ENCODE measurements at places on chromosomes 6 and 20.

DNA sequence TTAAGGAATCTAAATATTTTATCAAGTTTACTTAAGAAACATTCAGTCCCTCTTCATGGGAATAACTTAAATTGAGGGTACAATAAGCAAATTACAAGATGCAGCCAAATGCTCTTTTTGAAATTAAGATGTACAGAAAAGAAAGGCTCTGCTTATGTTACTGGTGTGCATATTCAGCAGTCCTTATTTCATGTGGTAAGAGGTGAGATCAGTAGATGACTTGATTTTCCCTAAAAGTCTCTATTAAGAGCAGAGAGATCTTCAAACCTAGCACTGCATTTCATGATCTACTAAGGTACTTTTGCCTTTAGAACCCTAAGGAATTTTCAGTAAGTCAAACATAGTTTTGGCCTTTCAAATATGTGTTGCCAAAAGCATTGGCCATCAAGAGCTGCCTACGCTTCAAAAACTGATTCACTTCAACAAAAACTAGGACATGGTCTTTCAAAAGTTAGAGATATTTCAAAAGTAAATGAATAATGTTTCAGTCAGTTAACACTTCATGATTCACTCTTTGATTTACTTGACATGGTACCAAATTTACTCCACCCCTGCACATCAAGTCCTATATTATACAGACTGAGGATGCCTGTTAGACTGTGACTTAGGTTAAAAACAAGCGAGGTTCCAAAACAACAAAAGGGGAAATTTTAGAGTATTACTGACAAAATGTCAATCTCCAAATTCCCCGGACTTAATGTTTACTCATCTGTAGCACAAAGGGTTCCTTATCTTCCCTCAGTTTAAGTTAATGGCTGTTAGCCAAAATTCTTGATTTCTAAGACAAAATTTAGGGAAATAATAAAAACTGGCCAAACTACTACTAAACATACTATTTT, 19.2 kb downstream of the C6orf62 start:
- no peak for DNase-seq

DNA sequence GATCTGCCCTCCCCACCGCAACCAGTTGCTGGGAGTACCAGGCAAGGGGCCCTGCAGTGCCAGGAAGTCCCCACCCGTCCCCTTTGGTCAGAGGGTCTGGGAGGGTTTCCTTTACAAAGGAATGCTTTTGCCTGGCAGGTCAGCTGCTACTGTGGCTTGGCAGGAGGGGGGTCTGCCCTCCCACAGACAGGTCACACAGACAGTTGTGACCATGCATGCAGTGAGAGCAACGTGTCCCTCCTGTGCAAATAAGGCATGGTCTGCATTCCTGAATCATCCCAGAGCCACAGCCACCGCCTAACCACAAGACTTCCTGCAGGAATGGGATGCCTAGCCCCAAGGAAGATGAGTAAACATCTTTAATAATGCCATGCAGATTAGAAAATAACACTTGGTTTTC, 439 bp upstream of the F13A1 start:
- DNase-seq: no peak

DNA sequence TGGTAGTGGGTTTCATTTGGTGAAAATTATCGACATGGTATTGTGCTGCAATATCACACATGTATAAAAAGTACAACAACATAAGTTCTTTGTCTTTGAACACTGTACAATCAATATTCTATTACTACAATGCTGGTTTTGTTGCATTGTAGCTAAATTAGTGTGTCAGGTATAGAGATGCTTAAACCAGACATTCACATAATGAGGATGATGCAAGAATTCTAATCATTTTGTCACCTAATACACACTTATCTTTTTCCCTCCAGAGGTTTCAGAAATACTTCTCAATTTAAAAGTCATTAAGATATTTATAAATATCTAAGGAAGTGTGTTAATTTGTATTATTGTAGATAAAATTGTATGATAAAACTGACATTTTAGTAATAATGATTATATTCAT, 174.8 kb upstream of the MAN1A1 start:
- no peak for DNase-seq

DNA sequence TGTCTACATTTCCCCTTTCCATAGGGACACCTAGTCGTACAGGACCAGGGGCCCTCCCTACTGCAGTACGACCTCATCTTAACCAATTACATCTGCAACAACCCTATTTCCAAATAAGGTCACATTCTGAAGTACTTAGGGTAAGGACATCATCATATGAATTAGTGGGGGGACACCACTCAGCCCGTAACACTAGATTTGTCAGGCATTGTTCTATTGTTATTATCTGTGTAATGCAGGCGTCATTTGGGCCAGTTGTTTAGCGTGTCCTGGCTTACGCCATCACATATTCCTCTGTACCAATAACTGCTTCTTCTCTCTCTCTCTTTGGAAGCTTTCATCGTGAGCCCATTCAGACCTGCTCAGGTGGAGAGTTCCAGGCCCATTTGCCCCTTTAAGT, 89.3 kb downstream of the CAP2 start:
- DNase-seq: no peak

DNA sequence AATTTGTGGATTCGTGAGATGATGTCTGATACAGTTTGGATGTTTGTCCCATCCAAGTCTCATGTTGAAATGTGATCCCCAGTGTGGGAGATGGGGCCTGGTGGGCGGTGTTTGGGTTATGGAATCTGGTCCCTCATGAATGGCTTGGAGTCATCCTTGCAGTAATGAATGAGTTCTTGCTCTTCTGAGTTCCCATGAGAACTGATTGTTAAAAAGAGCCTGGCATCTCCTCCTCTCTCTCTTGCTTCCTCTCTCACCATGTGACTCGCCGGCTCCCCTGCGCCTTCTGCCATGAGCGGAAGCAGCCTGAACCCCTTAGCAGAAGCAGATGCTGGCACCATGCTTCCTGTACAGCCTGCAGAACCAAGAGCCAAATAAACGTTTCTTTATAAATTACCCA, 30.5 kb upstream of the RPP40 start:
- DNase-seq: no peak

DNA sequence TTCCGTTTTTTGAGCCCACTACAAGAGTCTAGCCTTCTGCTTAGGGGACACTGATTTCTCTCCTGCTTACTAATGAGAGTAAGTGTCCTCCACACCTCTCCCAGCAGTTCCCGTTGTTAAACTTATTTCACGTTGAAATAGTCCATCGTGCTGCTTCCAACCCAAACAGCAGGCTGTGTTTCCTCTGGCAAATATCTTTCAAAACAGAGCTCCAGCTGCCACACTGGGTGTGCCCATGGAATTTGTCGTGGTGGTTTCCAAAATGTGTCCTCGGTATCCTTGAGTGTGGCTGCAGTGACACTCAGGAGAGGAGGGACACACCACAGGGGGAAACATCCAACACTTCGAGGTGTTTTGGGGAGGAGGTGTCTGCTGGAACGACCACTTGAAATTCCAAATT, 176.5 kb upstream of the RALGAPA2 start:
- no peak for DNase-seq

DNA sequence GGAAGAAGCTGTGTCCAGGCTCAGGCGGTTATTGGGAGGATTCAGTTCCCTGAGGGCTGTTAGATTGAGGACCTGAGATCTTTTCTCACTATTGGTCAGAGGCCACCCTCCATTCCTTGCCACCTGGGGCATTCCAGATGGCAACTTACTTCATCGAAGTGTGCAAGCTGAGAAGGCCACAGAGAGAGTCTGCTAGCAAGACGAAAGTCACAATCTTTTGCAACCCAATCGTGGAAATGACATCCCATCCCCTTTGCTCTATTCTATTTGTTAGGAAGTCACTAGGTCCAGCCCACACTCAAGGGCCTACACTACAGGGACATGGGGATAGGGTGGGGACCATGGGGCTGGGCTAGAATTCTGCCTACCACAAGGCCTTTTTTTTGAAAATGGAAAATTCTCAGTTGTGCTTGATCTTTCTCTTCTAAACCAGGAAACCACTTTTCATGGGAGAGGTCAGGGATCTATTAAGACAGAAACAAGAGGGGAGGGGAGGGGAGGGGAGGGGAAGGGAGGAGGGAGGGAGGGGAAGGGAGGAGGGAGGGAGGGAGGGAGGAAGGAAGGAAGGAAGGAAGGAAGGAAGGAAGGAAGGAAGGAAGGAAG, 217.2 kb downstream of the BCAS1 start:
- no peak for DNase-seq

GRCh38 chr6:75234126-75234865, 9.3 kb downstream of the COX7A2 start:
- no peak for DNase-seq

- no peak for DNase-seq
These were observed 90.9 kb downstream of the BMP7 start for GRCh38 chr20:57175397-57176010.

- DNase-seq: no peak
These were observed 148.7 kb upstream of the JARID2 start for GRCh38 chr6:15096894-15097837.

DNA sequence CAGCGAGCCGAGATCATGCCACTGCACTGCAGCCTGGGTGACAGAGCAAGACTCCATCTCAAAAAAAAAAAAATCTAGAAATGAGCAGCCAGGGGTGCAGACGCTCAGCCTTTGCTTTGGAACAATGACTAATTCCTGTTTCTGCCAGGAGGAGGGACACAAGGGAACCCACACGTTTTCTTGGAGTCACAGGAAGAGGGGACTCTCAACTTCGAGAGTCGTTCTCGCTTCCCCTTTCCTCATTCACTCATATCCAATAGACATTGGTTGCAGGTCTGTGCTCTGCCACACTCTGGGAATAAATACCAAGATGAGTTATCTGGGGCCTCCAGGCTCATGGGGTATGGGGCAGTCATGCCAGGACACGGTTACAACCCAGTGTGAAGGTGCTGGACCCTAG, 91.5 kb upstream of the RREB1 start:
- DNase-seq: no peak

DNA sequence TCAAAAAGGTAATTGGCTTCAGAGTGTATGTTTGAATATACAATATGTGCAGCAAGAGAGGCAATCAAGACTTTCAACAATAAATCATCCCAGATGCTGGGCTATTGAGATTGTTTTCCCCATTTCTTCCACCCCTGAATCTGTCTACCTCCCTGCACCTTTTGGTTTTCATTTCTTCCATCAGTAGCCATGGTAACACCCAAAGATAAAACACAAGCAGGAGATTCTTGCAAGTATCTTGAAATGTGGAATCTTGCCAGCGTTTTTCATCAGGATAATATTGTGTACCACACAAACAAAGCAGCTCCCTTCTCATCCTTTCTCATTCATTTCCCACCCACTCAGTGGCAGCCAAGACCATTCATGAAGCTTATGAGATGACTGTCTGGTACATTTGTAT, 73.0 kb upstream of the NRSN1 start:
- DNase-seq: no peak

DNA sequence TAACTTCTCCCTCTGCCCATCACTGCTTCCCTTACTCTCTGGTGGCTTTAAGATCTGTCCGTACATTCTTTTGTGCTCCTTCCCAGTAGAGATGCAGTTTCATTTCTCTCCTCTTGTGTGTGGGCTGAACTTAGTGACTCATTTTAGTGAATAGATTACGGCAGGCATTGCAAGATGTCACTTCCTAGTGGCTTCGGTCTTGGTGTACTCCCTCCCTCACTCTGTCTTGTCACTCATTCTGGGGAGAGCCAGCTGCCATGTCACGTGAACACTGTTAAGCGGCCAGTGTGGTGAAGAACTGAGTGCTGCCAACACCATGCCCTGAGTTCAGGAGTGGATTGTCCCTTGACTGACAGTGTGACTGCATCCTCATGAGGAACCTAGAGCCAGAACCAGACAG, 115.9 kb downstream of the OTOR start:
- DNase-seq: peak; percentile 61

GRCh38 chr6:137968901-137969300, 101.8 kb downstream of the TNFAIP3 start:
- DNase-seq: no peak

- DNase-seq: no peak
These were observed 113.6 kb upstream of the SLC22A16 start for GRCh38 chr6:110589865-110590513.

GRCh38 chr6:65501045-65501444, 206.0 kb downstream of the EYS start:
- DNase-seq: no peak

DNA sequence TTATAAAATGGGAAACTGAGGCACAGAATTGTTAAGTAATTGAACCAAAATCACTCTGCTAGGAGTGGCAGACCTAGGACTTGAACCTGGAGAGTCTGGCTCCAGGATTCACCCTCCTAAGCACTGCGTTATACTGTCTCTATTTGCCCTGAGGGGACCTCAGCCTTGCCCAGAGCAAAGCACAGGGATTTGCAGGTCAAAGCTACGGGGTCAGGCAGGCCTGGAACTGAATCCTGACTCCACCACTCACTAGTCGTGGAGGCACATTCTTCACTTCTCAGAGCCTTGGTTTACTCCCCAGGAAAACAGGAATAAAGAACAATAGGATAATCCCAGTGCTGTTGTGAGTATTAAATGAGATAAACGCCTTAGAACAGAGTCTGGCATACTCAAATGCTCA, 19.4 kb downstream of the KCNK15 start:
- DNase-seq: no peak

DNA sequence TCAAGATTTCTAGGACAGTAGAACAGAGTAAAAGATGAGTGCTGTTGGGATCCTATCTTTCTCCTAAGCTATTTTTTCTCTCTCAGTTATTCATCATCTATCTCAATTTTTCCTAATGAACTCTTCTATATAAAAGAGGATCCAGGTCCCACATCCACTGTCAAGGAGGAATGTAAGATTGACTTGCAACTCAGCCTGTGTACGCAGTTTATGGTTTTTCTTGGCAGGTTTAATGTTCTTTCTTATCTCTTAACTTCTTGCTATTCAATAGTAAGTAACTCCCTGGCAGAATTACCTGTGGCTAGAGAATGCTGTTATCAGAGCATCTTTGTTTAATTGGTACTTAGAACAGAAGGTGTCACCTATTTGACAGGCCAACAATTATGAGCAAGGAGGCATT, 60.8 kb downstream of the SLC16A10 start:
- DNase-seq: no peak

GRCh38 chr20:62305765-62306413, 3.1 kb downstream of the ADRM1 start:
- no peak for DNase-seq

DNA sequence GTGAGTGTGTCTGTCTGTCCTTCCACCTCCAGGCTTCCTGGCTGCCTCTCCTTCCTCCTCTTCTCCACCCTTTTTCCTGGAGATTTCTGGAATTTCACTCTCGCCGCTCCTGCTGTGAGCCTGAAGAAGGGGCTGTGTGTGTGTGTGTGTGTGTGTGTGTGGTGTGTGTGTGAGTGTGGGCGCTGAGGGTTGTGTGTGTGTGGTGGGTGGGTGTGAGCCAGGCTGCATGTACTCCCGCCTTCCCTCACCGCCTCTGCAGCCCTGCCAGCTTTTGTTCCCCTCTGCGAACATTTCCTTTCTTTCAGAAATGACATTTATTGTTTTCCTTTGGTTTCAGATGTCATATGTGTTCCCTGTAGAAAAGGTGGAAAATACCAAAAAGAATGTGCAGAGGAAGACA, 76.0 kb downstream of the SRC start:
- DNase-seq: no peak

GRCh38 chr6:79538106-79538971, 1.1 kb upstream of the LCA5 start:
- no peak for DNase-seq

- no peak for DNase-seq
These were observed 21.7 kb downstream of the PDSS2 start for GRCh38 chr6:107437691-107438090.

- no peak for DNase-seq
These were observed 6.3 kb downstream of the ZMYND8 start for GRCh38 chr20:47350181-47350550.

GRCh38 chr6:47700596-47700995, 2.2 kb downstream of the ADGRF4 start:
- DNase-seq: no peak

- DNase-seq: no peak
These were observed 181.3 kb downstream of the PRL start for GRCh38 chr6:22115559-22115958.
